ENCODE measurements at places on chromosomes 4 and X. TPM values are rescaled to one million over a fixed set of nuclear protein-coding genes. Genes with fewer than 3 reads are reported as not detected.
A peak's percentile ranks its signal among the peaks of the same experiment; 100 is the strongest.

The PAGE4 gene
- total RNA-seq, result not detected

DNA sequence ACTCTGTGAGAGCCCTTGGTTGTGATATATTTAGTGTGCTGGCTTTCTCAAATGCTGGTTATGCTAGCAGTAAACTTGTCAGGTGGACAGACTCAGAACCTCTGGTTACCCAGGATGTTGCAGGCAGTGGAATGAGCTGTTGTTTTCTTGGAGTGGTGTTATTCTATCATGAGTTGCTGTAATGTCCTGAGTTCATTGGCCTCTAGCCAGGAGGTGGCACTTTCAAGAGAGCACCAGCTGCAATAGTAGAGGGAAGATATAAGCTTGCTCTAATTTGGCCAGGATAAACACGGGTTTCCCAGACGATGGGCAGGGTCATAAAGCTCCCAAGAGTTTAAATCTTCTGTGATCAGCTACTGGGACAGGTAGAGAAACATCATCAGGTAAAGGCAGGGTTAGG is 95.0 kb upstream of the UBQLN2 start:
- no peaks in the 10 kb centered on the region for H3K4me1 ChIP-seq
- H3K36me3 ChIP-seq, result no peaks in the 10 kb centered on the region
- no peak overlapping the region for H3K4me3 ChIP-seq
- no peaks in the 10 kb centered on the region for H3K27me3 ChIP-seq
- no peak for DNase-seq

DNA sequence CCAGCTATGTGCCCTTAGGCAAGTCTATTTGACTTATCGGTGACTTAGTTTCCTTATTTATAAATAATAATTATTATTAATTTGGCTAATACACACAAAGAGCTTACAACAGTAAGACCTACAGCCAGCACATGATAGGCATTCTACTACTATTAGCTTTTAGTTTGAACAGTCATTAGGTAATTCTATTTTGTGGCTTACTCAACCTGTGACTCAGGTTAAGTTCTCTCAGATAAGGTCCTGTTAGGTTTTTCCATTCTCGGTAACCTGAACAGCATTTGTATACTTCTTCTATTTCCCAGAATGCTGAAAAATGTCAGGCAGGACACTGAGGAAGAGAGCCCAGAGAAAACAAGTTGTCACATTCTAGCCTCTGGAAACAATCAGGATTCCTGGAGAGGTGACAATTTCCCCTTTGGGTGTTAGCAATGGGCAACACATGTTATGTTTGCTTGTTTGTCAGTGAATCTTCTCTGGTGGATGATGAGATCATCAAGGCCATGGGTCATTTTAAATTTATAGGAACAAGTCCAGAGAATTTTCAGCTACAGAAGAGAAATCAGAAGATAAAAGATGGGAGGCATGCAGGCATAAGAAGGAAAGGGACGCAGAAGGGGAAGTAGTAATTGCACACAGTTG is 2144.7 kb downstream of the PCDH7 start:
- H3K4me3 ChIP-seq, result no peak overlapping the region
- no peak overlapping the region for H3K27ac ChIP-seq
- H3K36me3 ChIP-seq, result no peaks in the 10 kb centered on the region
- no peaks in the 10 kb centered on the region for H3K27me3 ChIP-seq
- no peak for DNase-seq

The PRMT9 gene
- total RNA-seq, result 16.3 TPM

- H3K27ac ChIP-seq, result no peak overlapping the region
- DNase-seq, result no peak
- no peaks in the 10 kb centered on the region for H3K27me3 ChIP-seq
- no peak overlapping the region for H3K4me3 ChIP-seq
- H3K4me1 ChIP-seq, result no peaks in the 10 kb centered on the region
Measured at GRCh38 chr4:38615847-38616246, 48.2 kb upstream of the KLF3 start.

DNA sequence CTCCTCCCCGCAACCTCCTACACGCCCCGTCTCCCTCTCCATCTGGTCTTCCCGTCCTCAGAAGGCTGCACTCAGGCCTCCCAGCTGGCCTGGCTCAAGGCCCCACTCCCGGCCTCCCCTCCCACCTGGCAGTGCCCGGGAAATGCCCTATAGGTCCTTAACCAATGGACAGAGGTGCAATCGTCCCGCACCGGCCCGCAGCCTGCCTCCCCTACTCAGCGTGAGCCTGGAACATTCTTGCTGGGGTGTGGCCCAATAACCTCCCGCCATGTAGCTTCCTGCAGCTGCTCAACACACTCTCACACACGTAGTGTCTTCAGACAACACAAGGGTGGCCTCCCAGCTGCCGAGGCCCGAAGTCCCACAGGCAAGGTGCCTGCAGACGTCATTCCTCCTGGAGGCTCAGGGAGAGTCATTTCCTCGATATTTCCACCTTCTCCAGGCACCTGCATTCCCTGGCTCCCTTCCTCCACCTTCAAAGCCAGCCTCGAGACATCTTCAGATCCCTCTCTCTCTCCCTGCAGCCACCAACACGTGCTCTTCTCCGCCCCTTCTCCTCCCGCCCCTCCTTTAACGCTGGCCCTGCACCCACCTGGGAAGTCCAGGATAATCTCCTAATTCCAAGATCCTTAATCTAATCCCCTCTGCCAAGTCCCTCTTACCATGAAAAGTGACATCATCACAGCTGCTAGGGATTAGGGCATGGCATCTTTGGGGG is 56.2 kb downstream of the ADRA2C start:
- H3K27me3 ChIP-seq, result no peaks in the 10 kb centered on the region
- no peak overlapping the region for H3K4me3 ChIP-seq
- H3K27ac ChIP-seq, result no peak overlapping the region
- no peaks in the 10 kb centered on the region for H3K4me1 ChIP-seq
- no peak for DNase-seq

DNA sequence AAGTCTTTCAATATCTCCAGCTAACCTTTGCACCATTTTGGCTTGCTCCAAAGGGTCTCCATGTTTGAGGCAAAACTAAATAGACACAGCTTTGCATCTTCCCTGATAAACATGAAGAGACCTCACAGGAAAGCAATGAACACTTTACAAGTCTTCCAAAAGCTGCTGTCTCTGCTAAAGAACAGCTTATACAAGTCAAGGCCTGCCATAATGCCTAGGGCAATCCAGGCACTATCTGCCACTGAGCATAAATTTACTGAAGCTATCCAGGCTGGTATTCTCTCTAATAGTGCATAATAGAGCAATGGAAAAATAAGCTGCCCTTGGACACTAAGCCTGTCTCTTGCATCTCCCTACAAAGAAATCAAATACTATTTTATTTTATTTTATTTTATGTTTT is 60.1 kb upstream of the S100G start:
- no peaks in the 10 kb centered on the region for H3K4me1 ChIP-seq
- no peak overlapping the region for H3K4me3 ChIP-seq
- no peak overlapping the region for H3K27ac ChIP-seq
- H3K36me3 ChIP-seq, result no peaks in the 10 kb centered on the region
- DNase-seq, result no peak

DNA sequence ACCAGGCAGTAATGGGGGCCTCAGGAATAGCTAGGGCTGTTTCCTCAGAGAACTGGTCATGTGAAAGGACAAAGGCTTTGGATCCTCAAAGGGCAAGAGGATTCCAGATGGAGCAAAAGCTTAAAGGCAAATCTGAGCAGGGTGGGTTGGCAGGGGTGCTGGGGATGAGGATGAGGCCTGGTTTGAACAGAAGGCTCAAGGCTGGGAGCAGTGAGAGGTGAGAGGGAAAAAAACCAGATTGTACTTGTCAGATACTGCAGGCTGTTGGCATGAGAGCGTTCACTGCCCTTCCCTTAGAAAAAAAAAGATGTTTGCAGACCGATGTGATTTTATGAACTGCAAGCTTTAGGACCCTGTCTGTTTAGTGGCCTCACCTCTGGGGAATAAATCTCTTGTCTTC is 75.3 kb upstream of the PLAC1 start:
- no peak for DNase-seq
- no peak overlapping the region for H3K4me3 ChIP-seq
- no peaks in the 10 kb centered on the region for H3K36me3 ChIP-seq
- no peaks in the 10 kb centered on the region for H3K4me1 ChIP-seq
- no peak overlapping the region for H3K27ac ChIP-seq

- H3K27me3 ChIP-seq, result no peaks in the 10 kb centered on the region
- no peak overlapping the region for H3K4me3 ChIP-seq
- no peaks in the 10 kb centered on the region for H3K36me3 ChIP-seq
- no peak overlapping the region for H3K27ac ChIP-seq
Measured at GRCh38 chr4:4776335-4776734, 83.1 kb upstream of the MSX1 start.

- no peaks in the 10 kb centered on the region for H3K36me3 ChIP-seq
- no peaks in the 10 kb centered on the region for H3K27me3 ChIP-seq
- no peaks in the 10 kb centered on the region for H3K4me1 ChIP-seq
Measured at GRCh38 chrX:129793604-129794191, 13.9 kb downstream of the SASH3 start.

The HPGD gene
- total RNA-seq, result 91.2 TPM

GRCh38 chr4:7124689-7125442 is 57.0 kb upstream of the GRPEL1 start:
- DNase-seq, result peak; percentile 75
- H3K4me3 ChIP-seq, result no peak overlapping the region
- H3K4me1 ChIP-seq, result no peaks in the 10 kb centered on the region
- H3K27ac ChIP-seq, result peak overlapping the region; percentile 7
- H3K27me3 ChIP-seq, result no peaks in the 10 kb centered on the region

DNA sequence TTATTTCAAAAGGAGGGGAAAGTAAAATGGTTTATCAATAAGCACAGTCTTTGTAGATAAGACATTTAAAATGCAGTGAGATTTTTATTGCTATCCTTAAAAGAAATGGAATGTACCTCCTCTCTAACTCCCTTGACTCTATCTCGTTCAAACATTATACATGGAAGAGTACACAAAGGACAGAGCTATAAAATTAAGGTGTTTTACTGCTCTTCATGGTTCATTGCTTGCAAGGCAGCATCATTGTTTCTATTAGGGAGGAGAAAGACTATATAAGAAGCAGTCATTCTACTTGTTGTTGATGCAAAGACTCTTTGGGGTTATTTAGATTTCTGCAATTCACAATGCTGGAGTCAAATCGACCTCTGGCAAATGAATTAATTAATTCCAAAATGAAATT is 380.2 kb upstream of the NDST3 start:
- H3K4me1 ChIP-seq, result no peaks in the 10 kb centered on the region
- no peak for DNase-seq
- H3K27ac ChIP-seq, result no peak overlapping the region
- no peaks in the 10 kb centered on the region for H3K36me3 ChIP-seq

The CLNK gene
- not detected for total RNA-seq

DNA sequence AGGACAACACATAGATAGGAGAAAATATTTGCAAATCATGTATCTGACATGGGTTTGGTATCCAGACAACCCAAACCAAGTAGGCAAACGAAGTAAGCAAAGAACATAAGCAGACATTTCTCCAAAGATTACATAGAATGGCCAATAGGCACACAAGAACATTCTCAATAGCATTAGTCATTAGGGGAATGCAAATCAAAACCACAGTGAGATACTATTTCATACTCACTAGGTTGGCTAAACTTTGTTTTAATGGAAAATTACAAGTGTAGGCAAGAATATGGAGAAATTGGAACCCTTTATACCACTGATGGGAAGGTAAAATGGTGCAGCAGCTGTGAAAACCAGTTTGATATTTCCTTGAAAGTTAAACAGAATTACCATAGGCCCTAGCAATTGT is 74.7 kb downstream of the CHRNA9 start:
- no peaks in the 10 kb centered on the region for H3K36me3 ChIP-seq
- H3K27me3 ChIP-seq, result no peaks in the 10 kb centered on the region
- H3K4me3 ChIP-seq, result no peak overlapping the region
- H3K4me1 ChIP-seq, result no peaks in the 10 kb centered on the region

Measured in uterus (tissue), 4 donors.